ENCODE measurements at places on chromosomes 3 and 15. TPM values are rescaled to one million over a fixed set of nuclear protein-coding genes. Genes with fewer than 3 reads are reported as not detected.
A peak's percentile ranks its signal among the peaks of the same experiment; 100 is the strongest.

Gene GCSAM
- 0.50 TPM for total RNA-seq

Gene PLS1
- 457 TPM for total RNA-seq

Gene GATA2
- 2.6 TPM for total RNA-seq

Gene DUOX2
- total RNA-seq: 3.9 TPM

Gene ATP13A5
- total RNA-seq: not detected

Gene SIDT1
- 50.8 TPM for total RNA-seq

Gene LRRC15
- 0.31 TPM for total RNA-seq

Gene SPINK8
- not detected for total RNA-seq

Gene KCNH8
- total RNA-seq: 0.92 TPM

- DNase-seq: no peak
Measured at GRCh38 chr15:73787621-73788020, 34.5 kb upstream of the INSYN1 start.

- no peak for DNase-seq
Measured at GRCh38 chr3:197007296-197007940, 22.2 kb downstream of the MELTF start.

GRCh38 chr15:100172356-100173024, 169.3 kb downstream of the ADAMTS17 start:
- no peak for DNase-seq

DNA sequence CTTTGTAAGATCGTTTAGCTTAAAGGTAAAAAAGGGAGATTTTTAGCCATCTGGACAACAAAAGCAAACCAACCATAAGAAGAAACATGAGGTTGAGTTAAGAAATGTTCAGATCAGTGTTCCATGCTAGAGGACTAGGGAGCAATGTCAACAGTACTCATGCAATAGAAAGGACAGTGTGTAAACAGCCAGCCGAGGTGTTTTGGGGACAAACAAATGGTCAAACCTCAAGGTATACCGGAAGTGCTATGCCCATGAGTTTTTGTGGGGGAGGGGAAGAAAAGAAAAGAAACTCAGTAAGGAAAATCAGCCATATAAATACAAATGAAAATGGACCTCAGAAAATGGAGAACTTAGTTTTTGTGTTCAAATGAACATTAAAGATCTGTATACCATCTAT, 289.5 kb upstream of the GRM7 start:
- DNase-seq: no peak

DNA sequence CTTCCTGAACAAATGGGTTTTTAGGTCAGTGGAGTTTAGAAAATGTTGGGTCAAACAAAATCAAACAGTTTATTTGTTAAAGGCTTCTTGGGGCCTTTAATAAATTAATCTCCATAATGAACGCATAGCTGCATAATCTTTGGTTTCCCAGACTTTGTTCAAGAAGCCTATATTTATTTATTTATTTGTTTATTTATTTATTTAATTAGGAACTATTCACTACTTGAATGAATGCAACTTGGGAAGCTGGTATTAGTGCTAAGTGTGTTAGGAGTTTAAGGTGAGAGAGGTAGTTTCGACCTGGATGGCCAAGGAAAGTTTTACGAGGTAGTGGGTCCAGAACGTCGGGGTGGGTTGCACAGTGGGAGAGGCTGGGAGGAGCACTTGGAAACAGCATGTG, 281.9 kb upstream of the C2CD4B start:
- DNase-seq: no peak

- DNase-seq: no peak
Measured at GRCh38 chr3:54870423-54870822, 57.4 kb downstream of the LRTM1 start.

- DNase-seq: no peak
Measured at GRCh38 chr15:96223939-96224338, 106.6 kb upstream of the NR2F2 start.

- peak; percentile 81 for DNase-seq
Measured at GRCh38 chr3:62188681-62189375, 184.5 kb downstream of the FEZF2 start.

DNA sequence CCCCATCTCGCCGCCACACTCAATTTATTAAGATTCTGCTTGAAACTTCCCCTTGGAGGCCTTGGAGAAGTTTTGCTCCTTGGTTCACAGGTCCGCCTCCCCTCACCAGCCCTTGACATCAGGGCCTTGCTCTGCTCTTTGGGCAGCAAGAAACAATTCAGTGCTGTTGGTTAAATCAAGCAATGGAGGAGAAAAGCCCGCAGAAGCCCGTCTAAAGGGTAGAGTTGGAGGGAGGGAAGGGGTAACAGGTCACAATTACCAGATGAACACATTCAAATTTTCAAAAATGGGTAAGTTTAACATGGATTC, 429 bp downstream of the PARP9 start:
- no peak for DNase-seq

- DNase-seq: no peak
Measured at GRCh38 chr3:41419809-41420208, 220.5 kb downstream of the CTNNB1 start.

- DNase-seq: no peak
Measured at GRCh38 chr3:148930752-148931151, 60.6 kb upstream of the GYG1 start.

- DNase-seq: no peak
Measured at GRCh38 chr3:167829071-167829470, 93.5 kb downstream of the SERPINI1 start.

DNA sequence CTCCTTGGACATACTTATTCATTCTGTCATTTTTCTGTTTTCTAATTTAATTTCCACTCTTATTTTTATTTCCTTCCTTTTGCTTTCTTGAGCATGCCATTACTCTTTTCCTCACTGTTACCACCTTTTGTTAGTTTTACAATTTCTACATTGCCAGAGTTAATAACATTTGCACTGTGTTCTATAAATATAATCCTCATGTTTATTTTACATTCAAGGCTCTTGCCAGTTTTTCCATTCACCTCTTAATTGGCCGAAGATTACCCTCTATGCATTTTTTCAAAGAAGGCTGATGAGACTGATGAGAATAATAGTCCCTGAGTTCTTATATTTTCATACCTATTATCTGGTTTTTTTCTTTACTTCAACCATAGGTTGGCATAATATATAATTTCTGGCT, 10.5 kb downstream of the BTD start:
- no peak for DNase-seq

DNA sequence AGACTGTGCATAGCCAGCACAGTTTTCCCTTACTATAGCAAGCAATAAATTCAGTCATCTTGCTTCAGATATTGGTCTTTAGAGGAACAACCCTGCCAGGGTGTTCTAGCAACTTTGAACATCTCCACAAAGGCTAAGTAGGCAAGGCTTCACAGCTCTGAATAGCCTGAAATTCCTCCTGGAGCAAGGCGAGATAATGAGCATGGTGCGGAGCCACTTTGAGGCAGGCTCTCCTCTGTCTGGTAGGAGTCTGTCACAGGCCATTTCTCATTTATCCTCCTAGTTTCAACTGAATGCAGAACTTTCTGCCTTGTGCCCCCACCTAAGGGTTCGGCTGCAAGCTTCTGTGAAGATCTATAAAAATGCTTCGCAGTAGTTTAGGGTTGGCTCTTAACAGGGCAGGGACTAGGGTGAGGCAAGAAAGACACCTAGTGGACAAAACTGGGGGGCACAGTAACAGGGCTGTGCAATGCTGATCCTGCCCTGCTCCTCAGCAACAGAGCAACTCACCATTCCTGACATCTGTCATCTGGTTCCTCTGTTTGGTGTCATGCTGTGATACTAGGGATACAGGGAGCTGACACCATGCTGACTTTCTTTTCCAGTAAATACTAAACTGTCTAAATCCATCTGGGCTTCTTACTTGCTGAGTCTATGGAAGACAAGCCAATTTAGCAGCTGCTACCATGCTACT, 16.6 kb upstream of the EHHADH start:
- no peak for DNase-seq

GRCh38 chr15:27757052-27757451, 342.1 kb downstream of the OCA2 start:
- no peak for DNase-seq

DNA sequence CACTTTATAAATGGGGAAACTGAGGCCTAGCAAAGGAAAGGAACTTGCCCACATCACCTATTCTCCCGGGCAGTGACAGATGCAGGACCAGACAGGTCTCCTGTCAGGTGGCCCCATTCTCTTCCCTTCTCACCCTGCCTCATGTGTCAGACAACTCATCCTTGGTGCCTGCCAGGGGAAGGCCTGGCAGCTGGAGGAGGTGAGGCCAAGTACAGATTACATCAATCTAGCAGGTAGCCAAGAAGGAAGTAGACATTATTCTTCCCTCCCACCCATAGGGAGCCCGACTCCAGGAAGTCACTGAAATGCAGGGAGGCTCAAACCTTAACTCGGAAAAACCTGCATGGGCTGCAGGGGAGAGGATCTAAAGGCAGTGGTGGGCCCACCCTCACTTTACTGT, 39.6 kb downstream of the DAPK2 start:
- DNase-seq: peak; percentile 79

GRCh38 chr15:74303741-74304309, 63.6 kb downstream of the CYP11A1 start:
- DNase-seq: no peak

- DNase-seq: peak; percentile 82
Measured at GRCh38 chr3:13009132-13009945, 63.9 kb downstream of the IQSEC1 start.

GRCh38 chr3:181174676-181175233, 185.2 kb upstream of the DNAJC19 start:
- DNase-seq: no peak

DNA sequence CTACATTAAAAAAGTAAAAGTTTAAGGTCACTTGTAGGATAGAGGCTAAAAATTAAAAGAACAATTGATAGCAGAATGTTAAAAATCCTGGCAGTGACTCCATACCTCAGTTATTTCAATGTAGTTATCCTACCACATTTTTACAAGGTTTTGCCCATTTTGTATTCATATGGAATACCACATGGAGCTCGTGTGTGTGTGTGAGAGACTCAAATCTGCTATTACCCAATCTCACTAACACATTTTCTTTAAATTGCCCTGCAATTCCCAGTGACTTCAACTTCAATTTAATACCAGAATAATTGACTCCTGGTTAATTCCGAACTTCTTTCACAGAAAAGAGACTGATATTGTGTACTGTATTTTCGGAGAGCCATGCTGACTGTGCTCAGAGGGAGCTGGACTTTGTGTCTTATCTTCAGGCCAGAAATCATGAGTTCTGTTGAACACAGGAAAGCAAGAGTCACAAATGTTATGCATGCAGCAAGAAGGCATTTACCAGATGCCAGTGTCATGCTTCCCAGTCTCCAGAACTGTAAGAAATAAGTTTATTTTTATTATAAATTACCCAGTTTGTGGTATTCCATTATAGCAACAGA, 529.0 kb upstream of the NECTIN3 start:
- no peak for DNase-seq

GRCh38 chr15:68658151-68658550, 79.4 kb downstream of the CORO2B start:
- DNase-seq: no peak

- DNase-seq: no peak
Measured at GRCh38 chr15:34271493-34271892, 46.7 kb downstream of the EMC4 start.

DNA sequence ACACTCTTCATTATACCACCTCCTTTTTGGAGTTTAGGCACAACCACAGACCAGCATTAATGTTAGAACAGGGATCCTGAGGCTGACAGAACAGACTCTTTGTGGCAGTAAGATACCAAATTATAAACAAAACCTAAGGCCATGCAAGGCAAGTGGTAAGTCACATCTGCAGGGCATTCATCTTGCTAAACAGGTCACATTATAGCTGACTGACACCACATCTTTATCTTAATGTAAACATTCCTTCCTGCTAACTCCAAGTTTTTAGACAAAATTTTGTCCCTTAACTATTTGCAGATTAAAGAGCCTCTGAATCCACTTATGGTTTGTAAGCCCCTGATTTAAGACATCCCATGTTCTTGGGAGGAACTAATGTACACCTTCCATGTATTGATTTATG, 500.6 kb downstream of the PYDC2 start:
- DNase-seq: no peak

- no peak for DNase-seq
Measured at GRCh38 chr15:80828796-80829195, 49.6 kb downstream of the CEMIP start.

- DNase-seq: no peak
Measured at GRCh38 chr3:65992106-65992505, 46.6 kb downstream of the MAGI1 start.

DNA sequence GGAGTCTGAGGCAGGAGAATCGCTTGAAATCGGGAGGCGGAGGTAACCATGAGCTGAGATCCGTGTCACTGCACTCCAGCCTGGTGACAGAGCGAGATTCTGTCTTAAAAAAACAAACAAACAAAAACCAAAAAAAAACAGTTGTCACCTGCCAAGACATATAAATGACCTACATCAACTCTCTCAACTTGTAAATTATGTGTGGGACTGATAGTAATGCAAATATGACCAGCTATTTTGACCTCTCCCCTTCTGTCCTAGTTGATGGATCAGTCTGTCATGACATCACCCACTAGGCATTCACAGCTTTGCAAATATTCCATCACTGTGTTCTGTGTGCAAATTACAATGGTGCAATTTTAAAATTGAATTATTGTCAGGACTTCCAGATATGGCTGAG, 175.4 kb downstream of the EBLN2 start:
- no peak for DNase-seq

- no peak for DNase-seq
Measured at GRCh38 chr3:160454995-160455394, 5.4 kb upstream of the TRIM59 start.

DNA sequence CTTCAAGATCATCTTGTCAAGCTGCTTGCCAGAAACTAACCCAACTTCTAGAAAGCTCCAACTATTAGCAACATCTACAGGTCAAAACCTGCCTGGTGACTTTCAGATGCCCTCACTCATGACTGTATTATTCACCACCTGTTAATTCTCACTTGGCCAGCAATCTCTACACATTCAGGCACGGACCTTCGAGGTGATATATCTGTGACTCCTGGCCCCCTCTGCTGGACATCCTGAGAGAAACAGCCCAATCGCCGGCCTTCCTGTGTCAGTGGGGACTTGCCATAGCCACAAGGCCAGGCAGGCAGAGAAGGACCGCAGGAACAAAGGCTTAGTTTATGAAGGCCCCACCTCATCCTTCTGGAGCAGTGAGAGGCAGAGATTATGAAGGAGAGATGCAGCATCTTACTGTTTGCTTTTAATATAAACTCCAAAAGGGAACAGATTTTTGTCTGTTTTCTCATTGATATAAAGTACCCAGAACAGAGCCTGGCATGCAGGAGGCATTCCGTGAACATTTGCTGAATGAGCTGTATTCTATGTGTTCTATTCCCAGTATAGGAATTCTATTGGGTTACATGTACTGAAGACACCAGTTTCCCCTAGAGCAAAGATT, 24.4 kb upstream of the OCA2 start:
- peak; percentile 74 for DNase-seq

GRCh38 chr3:37347941-37348340, 173.6 kb upstream of the LRRFIP2 start:
- no peak for DNase-seq

DNA sequence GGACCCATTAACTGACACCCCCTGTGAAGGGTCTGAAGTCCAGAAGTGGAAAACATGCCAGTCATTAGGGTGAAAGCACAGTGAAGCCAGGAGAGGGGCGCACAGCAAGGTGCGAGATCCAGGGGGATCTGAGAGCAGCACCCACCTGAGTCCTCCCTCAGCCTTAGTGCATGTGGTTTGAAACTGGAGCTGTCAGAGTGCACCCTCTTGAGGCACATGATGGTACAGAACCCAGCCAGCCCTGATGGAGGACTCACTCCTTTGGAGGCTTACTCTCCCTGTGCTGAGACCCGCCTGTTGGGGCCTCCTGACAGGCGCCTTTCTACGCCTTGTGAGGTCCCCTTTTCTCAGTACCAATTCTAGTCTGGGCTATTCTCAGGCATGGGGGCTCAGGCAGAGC, 77.8 kb downstream of the IL20RB start:
- DNase-seq: no peak

Measured in left colon (tissue), 2 donors.